ENCODE measurements at places on chromosomes 2 and 18.

DNA sequence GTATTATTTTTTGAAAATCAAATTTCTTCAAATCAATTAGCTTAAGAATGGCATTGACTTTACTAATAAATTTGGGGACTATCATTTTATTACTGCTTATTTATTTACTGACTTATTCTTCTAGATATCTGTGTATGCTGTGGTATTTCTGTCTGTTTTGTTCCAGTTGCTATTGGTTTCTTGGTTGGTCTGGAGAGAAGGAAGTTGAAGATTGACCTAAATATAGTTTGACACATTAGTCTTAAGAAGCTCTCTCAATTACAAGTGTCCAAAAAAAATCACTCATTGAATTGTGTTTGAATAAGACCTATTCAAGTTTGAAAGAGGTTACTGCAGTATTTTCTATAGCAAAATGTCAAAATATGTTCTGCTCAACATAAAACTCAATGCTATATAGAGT is 153.3 kb upstream of the KYNU start:
- DNase-seq, result no peak

DNA sequence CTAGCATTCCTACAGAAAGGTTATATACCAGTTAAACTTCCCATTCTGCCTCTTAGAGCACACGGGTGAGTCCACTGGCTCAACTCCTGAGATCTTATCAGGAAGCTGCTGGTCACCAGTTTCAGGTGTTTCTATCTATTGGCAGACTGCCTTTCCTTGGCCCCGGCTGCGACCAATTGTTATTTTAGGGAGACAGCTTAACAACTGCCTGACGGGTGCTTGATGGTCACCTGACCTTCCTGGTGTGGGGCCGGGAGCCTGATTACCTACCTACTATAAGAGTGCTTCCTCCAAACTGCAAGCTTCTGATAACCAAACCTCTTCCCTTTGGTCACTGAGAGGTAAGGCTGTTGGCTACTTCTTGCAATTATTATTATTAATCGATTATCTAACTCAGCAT is 122.1 kb upstream of the XIRP2 start:
- no peak for DNase-seq

- no peak for DNase-seq
Observed at GRCh38 chr2:176018708-176019107, 16.6 kb upstream of the LNPK start.

GRCh38 chr18:31041271-31042083 is 1.1 kb downstream of the DSC3 start:
- DNase-seq, result no peak

GRCh38 chr2:205686783-205687640 is 4.7 kb downstream of the NRP2 start:
- no peak for DNase-seq

- no peak for DNase-seq
Observed at GRCh38 chr18:4455113-4455811, at the start of gene DLGAP1. Gene DLGAP1, minus strand, starts transcription at chr18:4455307.

DNA sequence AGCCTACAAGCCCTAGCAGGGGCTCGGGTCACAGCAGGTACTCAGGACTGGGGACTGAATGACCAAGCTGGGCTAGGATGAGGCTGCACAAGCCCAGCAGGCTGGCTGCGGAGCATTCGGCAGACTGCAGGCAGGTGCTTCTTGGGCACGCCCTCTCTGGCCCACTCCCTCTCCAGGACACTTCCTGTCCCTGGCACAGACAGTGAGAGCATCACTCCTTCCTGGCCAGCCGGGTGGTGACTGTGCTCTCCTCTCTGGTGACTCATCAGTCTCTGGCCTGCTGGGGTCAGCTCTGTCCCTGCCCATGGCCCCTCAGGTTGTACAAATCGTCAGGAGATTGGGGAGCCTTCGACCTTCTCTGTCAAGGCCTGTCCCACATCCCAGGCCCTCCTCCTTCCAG is 22.5 kb downstream of the C1QL2 start:
- DNase-seq, result no peak

DNA sequence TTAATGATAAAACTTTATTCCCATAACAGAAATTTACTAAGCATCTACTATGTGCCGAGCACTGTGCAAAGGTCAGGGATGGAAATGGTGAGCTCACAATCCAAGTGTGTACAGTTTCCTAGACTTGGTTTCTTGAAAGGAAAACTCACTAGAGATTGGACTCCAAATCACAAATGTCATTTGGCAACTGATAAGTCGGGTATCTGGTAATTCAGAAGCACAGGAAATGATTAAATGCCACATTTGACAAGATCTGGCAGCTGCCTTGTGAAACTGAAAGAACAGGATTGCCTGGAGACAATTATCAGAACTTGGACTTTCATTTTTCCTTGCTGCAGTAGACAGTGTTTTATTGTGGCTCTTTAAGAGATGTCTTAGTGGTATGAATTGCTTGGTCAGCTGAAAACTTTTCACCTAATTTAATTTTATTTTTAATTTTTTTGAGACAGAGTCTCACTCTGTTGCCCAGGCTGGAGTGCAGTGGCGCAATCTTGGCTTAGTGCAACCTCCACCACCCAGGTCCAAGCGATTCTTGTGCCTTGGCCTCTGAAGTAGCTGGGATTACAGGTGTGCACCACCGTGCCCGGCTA is 19.2 kb downstream of the ITGA6 start:
- no peak for DNase-seq

DNA sequence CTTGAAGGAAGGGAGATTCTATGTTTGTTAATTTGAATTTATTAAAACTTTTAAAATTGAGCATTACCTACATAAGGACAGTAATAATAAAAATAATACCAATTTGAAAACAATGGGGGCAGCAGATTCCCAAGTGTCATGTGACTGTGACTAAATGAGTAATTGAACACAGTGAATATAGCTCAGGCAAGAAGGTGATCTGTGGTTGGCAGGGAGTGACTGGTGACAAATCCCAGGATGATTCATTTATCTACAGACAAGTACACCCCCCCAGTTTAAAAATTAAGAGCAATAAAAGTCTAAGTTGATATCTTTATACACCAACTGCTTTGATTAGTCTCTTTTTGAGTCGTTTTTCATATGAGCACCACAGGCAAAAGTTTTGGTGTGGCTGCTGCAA is 299.5 kb downstream of the ARHGAP15 start:
- no peak for DNase-seq

- no peak for DNase-seq
Observed at GRCh38 chr18:6478121-6478520, 63.4 kb upstream of the L3MBTL4 start.

- DNase-seq, result no peak
Observed at GRCh38 chr18:35672897-35673296, 91.4 kb downstream of the GALNT1 start.

DNA sequence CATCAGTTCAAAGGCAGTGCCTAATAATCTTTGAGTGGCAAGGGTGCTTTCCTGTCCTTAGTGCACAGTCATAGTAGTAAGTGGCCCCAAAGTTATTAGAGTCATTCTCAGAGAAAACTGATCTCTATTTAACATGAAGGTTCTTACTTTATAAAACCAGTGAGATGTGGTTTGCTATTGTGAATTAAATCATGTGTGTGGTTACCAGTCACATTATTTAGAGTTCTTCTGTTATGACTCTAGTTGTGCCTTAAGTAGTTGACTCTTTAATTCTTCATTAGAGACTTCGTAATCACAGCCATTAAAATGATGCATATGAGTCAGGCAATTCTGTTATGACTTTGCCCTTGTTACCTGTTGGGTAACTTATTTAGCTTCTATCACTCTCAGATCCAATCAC is 1392.9 kb upstream of the ACVR2A start:
- DNase-seq, result no peak

- DNase-seq, result no peak
Observed at GRCh38 chr2:26400723-26401122, 997 bp upstream of the DRC1 start.

GRCh38 chr2:172845028-172845630 is 109.5 kb downstream of the RAPGEF4 start:
- DNase-seq, result no peak

GRCh38 chr18:49879271-49879580 is 65.9 kb upstream of the ACAA2 start:
- DNase-seq, result no peak

- no peak for DNase-seq
Observed at GRCh38 chr2:179377296-179377695, 112.7 kb upstream of the SESTD1 start.

DNA sequence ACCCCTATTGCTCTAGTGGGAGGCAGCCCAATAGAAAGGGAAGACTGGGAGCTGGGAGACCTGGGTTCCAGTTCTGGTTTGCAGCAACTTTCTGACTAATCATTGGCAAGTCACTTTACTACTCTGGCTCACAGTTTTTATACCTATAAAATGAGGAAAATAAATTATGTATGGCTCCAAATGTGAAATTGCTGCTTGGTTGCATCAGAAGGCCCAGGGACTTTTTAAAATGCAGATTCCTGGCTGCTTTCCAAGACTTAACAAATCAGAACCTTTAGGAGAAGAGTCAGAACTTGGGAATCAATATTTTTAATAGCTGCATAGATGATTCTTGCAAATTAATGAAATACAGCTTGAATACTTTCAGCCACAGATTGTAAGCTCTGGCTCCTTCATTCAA is 943.9 kb downstream of the EPHA4 start:
- DNase-seq, result no peak

GRCh38 chr2:66577321-66578053 is 142.6 kb downstream of the MEIS1 start:
- DNase-seq, result no peak

- DNase-seq, result peak; percentile 72
Observed at GRCh38 chr18:34976899-34977837, 64.0 kb upstream of the MAPRE2 start.

- DNase-seq, result no peak
Observed at GRCh38 chr2:219497495-219498279, 1.0 kb upstream of the GMPPA start.

- DNase-seq, result no peak
Observed at GRCh38 chr2:46067501-46068305, 229.5 kb upstream of the EPAS1 start.

DNA sequence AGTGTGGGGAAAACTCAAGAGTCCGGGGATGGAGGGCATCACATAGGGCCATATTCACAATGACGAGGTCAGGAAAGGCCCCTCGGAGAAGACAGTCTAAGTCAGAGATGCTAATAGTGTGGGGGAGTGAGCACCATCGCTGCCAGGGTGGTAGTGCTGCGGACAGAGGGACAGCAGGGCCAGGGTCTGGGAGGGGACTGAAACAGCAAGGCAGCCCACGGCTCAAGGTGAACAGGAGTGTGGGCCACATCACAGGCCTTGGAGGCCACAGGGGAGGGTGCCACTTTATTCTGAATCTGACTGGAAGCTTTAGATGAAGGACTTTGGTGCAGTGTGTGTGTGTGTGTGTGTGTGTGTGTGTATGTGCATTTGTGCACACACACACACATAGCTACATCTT is 130.9 kb upstream of the GLI2 start:
- DNase-seq, result no peak

DNA sequence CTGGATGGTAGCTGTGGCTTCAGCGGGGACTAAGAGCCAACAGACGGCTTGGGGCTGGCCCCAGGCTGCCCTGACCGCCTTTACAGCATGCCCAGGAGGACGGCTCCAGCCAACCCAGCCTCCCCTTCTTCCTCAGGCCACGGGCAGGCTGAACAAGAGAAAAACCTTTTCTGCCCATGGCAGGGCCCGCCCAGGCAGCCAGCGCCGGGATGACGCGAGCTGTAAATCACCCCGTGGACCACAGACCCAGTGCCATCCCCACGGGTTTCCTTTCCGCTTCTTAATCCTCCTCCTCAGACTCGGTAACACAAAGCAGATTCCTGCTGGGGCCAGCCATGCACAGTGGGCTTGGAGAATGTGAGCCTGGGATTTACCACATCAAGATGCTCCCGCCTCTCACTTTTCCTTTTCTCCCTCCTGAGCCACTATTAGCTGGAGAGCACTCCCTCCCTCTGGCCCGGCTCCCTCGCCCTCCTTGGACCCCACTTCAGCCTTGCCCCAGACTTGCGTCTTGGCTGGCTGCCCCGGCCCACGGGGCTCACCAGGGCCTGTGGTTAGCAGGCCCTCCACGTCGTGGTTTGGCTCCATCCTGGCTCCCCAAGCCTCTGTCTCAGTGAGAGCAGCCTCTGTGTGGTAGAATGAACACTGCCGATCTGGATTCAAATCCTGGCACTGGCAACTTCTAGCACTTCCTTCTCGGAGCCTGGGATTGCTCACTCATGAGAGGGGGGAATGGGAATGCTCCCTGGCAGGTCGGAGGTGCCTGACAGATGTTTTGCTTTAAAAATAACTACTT is 31.4 kb downstream of the ATOH8 start:
- no peak for DNase-seq

DNA sequence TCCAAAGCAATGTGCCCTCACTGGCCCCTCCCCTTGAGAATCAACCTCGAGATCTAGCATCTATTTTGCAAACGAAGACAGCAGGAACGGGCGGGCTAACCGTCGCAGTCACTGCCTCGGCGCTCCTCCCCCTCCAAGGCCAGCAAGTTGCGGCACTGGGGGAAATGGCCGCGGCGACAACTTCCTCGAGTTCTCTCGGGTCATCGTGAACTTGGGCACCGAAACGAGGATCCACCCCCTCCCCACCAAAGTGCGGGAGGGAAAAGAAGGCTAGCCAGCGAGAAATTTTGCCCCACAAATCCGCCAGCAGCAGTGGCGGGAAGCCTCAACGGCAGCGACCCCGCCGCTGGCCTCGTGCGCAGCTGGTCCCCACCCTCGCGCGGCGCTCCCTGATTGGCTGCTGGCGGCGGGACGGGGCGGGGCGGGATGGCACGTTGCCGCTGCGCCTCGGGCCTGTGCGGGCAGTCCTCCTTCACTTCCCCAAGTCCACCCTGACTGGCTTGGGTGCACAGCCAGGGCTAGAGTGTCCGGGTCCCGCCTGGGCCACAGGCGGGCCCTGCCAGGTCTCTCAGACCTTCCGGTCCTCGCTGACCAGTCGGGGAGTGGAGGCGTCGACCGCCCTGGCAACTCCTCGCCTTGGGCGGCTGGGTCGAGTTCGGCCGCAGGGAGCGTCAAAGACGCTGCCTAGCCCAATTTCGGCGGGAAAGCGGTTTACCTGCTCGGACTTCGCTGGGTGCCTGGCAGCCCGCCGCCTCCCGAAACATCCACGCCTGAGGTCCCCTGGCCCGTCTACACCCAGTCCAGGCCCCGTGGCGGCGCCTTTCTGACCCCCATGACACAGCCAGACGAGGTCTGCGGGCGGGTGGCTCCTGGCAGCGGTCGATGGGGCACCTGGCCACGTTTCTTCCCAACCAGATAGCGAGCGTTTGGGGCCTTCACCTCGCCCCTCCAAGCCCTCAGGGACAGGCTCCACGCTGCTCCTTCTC is at the start of gene BOLL:
TSS of gene BOLL (minus strand) at position 364 of the 986 bp plus-strand sequence. CDS start 3,469 bp downstream, outside the sequence.
- DNase-seq, result no peak

- DNase-seq, result no peak
Observed at GRCh38 chr2:127096718-127097470, 10.1 kb downstream of the BIN1 start.

GRCh38 chr2:151067658-151068369 is 193.8 kb downstream of the RBM43 start:
- no peak for DNase-seq
